ENCODE measurements at places on chromosomes 11 and 22.

GRCh38 chr22:40058265-40058664, 63.5 kb downstream of the FAM83F start:
- no peak for DNase-seq

GRCh38 chr11:1983601-1983961, 14.1 kb downstream of the H19 start:
- DNase-seq, result peak; percentile 7

- no peak for DNase-seq
These were observed 27.0 kb downstream of the MYBPC3 start for GRCh38 chr11:47325271-47326041.

- no peak for DNase-seq
These were observed 17.5 kb downstream of the FAM227A start for GRCh38 chr22:38638728-38639127.

- no peak for DNase-seq
These were observed 5.9 kb downstream of the RBFOX2 start for GRCh38 chr22:36022697-36023096.
